ENCODE measurements at places on chromosomes 5 and 9.
A peak's percentile ranks its signal among the peaks of the same experiment; 100 is the strongest.

- DNase-seq = no peak
Measured at GRCh38 chr9:128628471-128629048, 28.1 kb downstream of the DYNC2I2 start.

DNA sequence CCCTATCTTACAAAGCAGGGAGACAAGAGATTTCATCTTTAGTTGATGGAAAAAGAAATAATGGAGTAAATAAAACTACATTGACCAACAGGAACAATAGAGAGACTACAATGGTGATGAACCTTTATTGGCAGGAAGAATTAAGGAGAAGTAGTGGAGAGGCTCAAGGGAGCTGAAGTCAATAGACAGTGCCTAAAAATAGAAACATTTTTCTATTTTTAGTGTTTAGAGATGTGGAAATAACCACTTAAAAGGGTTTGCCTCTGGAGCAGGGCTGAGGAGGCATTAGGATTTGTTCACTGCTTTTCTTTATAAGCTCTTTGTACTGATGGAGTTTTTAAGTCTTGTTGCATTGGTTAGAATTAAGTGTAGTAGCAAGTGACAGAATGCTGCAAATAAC is 98.4 kb upstream of the ERCC6L2 start:
- no peak for DNase-seq

GRCh38 chr9:115267790-115268189 is 149.8 kb upstream of the TNC start:
- DNase-seq = no peak

DNA sequence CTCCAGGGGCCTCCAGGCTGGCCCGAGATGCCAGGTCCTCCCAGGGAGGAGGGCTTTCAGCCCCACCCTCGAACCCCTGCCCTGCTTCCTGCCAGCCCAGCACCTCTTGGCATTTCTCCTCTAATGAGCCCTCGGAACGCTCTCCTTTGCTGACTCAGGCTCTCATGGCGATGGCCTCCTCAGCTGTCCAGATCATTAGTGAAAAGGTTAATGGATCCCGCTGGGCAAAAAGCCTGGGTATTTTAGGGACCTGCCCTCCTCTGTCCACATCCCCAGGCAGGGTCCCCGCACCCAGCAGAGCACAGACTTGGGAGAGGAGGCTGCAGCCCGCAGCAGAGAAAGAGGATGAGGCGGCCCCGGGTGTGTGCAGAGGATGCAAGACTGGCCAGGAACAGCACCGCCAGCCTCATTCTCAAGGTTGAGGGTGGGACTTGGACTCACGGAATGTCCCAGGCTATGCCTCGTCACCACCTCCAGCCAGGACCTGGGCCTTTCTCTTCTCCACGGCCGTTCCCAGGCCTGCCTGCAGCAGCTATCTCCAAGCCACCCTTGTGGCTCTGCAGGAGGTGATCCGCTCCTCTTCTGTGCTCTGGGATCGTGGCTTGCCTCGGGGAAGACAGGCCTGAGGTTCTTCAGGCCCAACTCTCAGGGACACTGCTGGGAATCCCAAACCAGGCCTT is 23.0 kb upstream of the ADAMTS2 start:
- DNase-seq = no peak

DNA sequence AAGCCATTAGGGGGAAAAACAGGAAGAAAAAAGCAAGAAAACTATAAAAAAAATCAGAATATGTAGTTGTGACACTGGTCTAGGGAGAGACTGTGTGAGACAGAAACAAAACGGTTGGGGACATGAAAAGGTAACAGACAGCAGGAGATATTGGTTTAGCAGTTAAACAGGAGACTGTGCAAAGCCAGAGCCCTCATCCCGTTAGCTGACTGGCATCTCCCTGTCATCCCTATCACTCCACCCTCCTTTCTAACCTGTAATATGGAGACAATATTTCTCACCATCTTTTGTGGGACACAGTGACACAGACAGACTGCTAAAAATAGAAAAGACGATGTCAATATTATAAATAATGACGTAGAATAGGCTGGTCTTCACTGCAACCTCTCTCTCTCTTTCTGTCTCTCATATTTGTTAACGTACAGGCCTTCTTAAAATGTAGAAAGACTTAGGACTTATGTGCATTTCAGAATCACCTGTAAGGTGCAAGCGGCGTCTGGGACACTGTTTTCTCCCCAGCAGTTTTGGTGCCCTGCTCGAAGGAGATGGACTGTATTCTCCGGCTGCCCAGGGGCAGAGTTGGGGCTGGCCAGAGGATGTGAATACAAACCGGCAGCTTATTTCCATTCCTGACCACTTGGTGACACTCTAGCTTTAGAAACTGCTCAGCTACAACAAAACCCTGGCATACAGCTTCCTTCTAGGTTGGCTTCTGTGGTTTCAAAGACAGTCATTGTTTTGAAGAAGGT is 190.6 kb downstream of the MAT2B start:
- peak; percentile 69 for DNase-seq

- DNase-seq = no peak
Measured at GRCh38 chr5:24693609-24694008, 48.8 kb upstream of the CDH10 start.

DNA sequence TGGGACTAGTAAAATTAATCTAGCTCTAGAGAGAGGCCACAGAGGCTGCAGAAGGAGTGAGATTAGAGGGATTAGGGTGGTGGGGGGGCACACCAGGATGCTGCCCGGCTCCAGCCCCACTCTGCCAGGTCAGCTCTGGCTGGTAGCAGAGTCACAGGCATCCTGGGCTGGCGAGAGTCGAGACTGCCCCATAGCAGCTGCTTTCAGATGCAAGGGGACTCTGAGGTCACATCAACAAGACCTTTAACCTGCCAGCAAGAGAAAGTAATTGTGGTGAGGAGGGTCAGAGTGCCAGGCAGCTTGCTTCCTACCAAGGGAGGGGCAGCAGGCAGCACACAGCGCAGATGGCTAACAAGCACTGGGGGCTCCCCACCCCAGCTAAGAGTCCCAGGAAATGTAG is 7.5 kb downstream of the EPB41L4B start:
- no peak for DNase-seq

GRCh38 chr9:108002371-108002956 is 512.9 kb upstream of the KLF4 start:
- no peak for DNase-seq

DNA sequence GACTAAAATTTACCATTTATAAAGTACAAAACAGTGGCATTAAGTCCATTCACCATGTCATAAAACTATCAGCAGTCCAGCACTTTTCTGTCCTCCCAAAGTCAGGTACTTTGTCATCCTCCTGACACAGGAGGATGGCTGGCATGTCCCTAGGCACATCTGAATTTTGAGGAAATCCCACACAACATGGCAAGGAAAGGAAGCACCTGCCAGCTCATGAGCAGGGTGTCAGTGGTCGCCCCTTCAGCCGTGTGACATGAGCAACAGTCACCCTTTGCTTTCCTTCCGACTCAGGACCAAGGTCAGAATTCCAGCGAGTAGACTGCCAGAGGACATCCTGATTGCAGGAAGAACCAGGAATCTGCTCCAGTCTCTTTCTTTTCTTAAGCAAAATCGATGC is 77.1 kb downstream of the PPARGC1B start:
- DNase-seq = no peak

DNA sequence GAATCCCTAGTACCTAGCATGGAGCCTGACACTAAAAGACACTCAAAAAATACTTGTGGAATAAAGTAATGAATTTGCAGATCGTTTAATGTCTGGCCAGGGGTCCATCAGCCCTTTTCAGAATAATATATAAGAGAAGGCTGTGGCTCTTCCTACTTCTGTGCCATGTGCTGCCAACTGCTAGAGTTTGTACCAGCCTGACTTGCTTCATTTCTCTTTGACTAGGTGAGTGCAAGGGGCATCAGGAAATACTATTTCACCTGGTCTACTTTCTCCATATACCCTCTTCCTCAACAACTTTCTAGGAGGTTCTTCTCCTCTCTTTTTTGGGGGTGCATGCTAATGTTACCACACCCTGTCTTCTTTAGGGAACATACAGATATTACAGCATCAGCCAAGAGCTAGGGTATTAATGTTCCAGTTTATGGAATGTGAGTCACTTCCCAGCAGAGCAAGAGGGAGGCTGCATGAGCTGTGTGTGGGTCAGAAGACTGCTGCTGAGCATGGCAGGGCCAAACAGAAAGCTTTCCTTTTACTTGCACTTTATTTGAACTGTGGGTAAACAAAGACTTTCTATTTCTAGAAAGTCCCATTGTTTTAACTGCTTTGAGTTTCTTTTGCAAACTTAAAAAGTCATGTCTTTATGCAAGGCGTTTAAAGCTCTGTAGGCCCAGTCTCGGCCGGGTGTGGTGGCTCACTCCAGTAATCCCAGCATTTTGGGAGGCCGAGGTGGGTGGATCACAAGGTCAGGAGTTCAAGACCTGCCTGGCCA is 158.9 kb downstream of the ADAMTSL1 start:
- no peak for DNase-seq

GRCh38 chr9:89999176-89999533 is 394.3 kb downstream of the GADD45G start:
- DNase-seq = no peak

DNA sequence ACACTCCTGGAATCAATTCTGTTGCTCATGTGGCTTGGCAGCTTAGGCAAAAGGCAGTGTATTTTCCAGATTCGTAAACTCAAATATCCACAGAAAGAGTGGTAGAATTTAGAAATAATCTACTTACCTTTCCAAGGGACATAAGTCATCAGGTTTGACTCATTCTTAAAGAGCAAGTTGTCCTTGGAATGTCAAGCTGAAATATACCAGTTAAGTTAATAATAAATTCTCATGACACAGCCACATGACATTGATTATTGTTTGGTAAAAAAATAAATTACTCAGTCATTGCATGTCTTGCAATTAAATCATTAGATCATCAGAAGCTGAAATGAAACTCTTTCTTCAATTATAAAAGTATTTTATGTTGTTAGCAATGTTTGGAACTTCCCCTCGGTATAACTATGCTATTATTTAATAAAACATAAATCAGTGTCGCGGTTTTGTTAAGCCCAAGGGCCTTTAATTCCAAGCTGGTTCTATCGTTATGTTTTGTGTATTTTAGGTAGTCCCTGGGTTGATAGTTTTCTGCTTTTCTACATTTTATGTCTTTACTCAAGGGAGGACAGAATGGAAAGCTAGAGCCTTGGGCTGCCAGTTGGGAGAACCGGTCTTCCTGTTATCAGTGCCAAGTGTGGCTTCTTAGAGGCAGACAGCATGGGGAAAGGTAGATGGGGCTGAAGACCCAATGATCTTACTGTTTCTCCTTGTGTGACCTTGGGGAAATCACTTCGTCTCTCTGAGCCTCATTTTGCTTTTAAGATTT is 79.3 kb upstream of the PRLR start:
- DNase-seq = no peak

DNA sequence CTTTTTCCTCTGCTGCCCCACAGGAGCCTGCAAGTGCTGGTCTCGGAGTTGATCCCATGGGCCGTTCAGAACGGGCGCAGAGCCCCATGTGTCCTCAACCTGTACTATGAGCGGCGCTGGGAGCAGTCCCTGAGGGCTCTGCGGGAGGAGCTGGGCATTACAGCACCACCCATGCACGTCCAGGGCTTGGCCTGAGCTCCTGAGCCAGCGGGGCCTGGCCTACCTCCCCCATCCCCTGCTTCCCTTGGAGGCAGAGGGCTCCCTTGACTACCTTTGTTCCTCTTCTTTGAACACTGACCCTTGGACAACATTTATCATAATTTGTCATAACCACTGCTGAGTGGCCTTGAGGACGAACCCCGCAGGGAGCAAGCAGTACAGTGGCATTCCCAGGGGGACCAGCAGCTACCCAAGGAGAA is 6.9 kb upstream of the SLC27A4 start:
- DNase-seq = no peak

GRCh38 chr5:31819926-31820516 is 181.1 kb downstream of the PDZD2 start:
- DNase-seq = no peak

- no peak for DNase-seq
Measured at GRCh38 chr9:115015018-115015635, 84.7 kb upstream of the TNFSF8 start.

DNA sequence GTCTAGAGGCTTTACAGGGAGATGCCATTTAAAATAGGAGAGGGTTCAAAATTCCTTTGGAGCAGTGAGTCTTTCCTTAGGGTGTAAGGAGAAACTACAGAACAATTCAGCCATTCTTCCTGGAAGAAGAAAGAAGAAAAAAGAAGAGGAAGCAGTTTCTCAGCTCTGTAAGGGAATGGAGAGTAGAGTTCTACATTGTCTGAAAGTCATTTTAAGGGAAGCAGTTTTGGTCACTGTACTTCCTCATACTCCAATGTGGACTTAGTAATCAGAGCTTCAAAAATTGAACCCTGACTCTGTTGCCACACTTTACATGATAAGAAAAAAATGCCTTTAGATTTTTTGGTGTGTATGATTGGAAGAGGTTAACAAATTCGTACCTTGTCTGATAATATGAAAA is 122.4 kb downstream of the LRRC70 start:
- no peak for DNase-seq

DNA sequence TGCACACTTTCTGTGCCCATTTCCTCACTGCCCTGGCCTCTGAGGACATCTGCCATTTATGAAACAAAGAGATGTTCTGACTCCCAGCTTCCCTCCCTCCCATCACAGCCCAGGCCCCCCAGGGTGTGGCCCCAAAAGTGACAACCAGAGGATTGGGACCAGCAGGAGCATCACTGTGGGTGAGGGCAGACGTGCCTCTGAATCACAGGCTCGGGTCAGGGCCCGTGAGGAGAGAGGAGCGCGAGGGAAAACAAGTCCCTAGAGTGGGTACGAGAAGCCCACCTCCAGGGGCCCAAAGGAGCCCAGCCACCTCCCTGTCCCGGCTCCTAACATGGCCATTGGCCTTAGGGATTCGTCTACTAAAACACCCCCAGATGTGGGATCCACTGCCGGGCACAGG is 138.0 kb upstream of the FSTL4 start:
- no peak for DNase-seq

DNA sequence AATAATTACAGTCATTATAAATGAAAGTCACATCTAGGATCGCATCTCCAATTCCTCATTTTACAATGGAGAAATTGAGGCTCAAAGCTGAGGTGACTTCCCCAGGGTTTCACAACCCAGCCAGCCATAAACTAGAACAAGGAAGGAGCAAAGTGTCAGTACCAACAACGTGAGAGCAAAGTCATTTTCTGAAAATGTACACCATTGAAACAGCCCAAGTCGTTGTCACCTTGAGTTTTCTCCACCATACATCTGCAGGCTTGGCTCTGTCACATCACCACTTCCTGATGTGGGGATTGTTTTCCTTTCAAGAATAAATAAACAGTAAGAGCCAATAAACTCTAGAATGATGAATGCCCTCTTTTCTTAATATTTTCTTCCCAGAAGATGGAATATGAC is 184.5 kb upstream of the PTGER4 start:
- DNase-seq = no peak

- DNase-seq = no peak
Measured at GRCh38 chr5:150489360-150490295, 18.3 kb upstream of the NDST1 start.

DNA sequence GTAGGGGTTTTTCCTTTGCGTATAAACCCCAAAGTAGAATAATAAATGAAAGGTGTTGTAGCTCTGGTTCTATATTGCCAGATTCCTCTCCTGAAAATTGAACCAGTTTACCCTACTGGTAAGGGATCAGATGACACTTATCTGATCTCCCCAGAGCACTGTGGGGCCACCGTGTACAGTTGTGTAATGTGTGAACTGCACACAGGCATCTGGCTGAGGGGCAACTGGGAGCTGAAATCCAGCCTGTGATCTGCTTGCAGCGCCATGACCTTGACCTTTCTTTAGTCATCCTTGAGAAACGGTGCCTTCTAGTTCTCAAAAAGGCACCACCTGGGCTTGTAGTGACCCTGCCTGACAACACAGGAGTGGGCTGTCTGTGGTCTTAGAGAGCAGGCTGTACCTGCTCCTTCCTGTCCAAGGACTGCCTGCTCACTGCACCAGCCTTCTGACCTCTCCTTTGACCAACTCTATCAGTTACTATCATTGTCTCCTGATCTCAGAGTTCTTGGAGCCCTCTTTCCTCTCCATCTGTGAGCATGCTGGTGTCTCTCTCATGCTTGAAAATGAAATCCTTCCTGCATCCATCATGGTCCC is 40.2 kb downstream of the PDE6A start:
- DNase-seq = no peak
